ENCODE measurements at places on chromosomes 16 and 17.

GRCh38 chr17:47192554-47192953 is 3.5 kb upstream of the CDC27 start:
- DNase-seq: peak; percentile 51

GRCh38 chr17:14302091-14302430 is 1.2 kb downstream of the HS3ST3B1 start:
- no peak for DNase-seq

- no peak for DNase-seq
Observed at GRCh38 chr16:17962726-17963125, 373.8 kb downstream of the NPIPA8 start.

- no peak for DNase-seq
Observed at GRCh38 chr16:3829631-3830536, 50.6 kb downstream of the CREBBP start.

- DNase-seq: no peak
Observed at GRCh38 chr16:84143784-84144199, 1.2 kb downstream of the HSDL1 start.

GRCh38 chr16:7397901-7398300 is 65.3 kb downstream of the RBFOX1 start:
- no peak for DNase-seq

GRCh38 chr17:63529711-63530556 is 6.8 kb downstream of the KCNH6 start:
- DNase-seq: no peak

DNA sequence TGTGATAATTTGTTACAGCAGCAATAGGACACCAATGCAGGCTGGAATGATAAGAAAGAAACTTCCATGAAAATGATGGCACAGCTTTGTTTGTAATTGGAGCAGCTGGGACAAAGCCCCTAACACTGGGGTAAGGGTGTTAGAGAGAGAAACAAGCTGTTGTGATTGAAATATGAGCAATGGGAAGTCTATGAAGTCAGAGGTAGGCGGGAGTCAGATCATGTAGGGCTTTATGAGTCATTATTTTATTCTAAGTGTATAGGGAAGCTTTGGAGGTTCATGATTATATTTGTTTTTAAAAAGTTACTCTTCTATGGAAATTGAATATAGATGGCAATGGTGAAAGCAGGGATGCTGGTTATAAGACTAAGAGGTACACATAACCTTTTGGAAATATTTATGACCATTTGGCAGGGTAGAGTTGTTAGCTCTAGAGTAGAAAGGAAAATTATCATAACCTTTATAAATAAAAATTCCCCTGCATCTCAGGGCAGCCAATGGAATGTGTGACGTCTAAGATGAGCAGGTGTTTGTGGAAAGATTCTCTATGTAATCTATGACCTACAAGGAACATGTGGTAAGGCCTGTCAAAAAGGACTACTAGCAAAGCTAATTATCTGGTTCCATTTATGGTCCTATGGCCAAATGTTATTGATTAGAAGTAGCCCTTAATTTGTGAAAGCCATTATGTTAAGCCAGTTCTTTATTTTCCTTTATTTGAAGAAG is 85.6 kb downstream of the KCNJ2 start:
- DNase-seq: no peak

DNA sequence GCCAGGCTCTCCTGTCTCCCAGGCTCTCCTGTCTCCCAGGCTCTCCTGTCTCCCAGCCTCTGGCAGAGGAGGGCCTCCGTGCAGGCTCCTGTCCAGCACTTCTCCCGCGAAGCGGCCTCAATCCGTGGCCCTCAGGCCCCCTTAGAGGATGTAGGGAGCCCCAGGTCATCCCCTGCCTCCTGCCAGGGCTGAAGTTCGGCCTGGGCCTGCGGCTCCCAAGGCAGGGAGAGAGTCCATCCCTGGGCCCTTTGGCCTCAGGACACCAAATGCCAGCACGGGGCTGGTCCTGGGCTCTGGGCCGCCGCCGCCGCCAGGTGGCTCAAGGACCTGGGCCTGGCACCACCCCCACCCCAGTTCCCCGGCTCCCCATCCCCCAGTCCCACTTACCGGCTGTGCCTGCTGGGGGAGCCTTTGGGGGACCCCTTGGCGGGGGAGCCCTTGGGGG is 370 bp downstream of the EVPL start:
- no peak for DNase-seq

- DNase-seq: no peak
Observed at GRCh38 chr16:68128577-68129305, 43.6 kb downstream of the NFATC3 start.

- no peak for DNase-seq
Observed at GRCh38 chr17:39903158-39903884, 15.1 kb downstream of the GSDMB start.

- DNase-seq: no peak
Observed at GRCh38 chr16:69064124-69064763, 41.2 kb upstream of the HAS3 start.

DNA sequence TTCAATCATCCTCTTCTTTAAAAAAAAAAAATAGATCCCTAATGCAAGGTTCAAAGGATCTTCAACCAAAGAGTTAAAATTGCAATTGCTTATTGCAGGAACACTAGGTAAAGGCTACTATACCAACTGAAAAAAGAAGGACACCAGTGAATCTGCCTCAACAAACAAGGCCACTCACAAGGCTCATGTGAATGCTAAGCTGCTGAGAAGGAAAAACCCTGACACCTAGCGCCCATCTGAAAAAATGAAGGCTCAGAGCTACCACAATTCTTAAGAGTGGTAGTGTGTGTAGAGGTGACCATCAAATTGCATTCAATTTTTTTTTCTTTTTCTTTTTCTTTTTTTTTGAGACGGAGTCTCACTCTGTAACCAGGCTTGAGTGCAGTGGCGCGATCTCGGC is 201.6 kb upstream of the C17orf78 start:
- no peak for DNase-seq

DNA sequence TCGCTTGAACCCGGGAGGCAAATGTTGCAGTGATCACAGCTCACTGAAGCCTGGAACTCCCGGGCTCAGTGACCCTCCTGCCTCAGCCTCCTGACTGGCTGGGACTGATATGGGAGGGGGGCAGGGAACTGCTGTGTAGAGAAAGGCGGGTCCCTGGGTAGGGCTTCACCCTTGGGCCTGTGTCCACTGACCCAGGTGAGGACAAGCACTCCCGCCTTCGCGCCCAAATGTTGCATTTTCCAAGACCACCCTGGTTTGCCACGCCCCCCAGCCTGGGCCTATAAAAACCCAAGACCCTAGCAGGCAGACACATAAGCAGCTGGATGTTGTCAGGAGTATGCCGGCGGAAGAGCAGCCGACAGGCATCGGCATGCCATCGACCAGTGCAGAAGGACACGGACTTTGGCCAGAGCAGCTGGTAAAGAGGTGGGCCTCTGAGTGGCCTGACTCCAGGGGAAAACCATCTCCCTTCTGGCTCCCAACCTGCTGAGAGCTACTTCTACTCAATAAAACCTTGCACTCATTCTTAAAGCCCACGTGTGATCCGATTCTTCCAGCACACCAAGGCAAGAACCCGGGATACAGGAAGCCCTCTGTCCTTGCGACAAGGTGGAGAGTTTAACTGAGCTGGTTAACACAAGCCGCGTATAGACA is 19.1 kb downstream of the SMYD4 start:
- DNase-seq: no peak

- no peak for DNase-seq
Observed at GRCh38 chr16:30353438-30354129, 1.5 kb downstream of the CD2BP2 start.

- no peak for DNase-seq
Observed at GRCh38 chr17:6505425-6506142, 50.8 kb downstream of the PITPNM3 start.

GRCh38 chr17:81590121-81590520 is 38.0 kb upstream of the FAAP100 start:
- no peak for DNase-seq

DNA sequence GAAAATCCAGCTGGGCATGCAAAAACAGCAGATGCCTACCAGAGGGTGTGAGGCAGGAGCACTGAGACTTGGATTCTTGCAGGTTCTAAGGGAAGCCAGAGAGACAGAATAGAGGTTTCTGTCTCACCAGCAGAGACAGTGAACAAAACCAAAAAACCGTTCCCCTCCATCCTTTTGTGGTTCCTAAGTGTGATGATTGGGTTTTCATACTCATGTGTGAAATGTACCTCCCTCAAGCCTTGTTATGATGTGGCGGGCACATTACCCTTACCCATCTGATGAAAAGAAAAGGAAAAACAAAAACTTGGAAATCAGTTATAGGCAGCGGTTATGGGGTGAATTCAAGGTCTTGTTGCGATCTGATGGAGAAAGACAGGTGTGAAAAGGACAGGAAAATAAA is 172.6 kb upstream of the CDH13 start:
- DNase-seq: no peak

GRCh38 chr16:12572316-12572985 is 231.2 kb downstream of the CPPED1 start:
- DNase-seq: no peak

DNA sequence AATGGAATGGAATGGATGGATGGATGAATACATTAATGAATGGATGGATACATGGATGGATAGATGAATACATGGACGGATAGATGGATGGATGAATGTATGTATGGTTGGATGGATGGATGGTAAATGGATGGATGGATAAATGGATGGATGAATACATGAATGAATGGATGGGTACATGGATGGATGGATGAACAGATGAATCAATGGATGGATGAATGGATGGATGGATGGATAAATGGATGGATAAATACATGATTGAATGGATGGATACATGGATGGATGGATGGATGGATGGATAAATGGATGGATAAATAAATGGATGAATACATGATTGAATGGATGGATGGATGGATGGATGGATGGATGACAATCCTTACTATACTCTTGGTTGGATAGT is 26.0 kb downstream of the TMC5 start:
- DNase-seq: no peak

GRCh38 chr16:67555795-67556212 is 6.5 kb upstream of the CTCF start:
- DNase-seq: no peak

GRCh38 chr17:79438546-79439334 is 172.1 kb downstream of the RBFOX3 start:
- no peak for DNase-seq

- DNase-seq: no peak
Observed at GRCh38 chr16:9351841-9352434, 260.5 kb downstream of the HAPSTR1 start.

- no peak for DNase-seq
Observed at GRCh38 chr16:27311897-27312303, 1.9 kb upstream of the IL4R start.
